SW 1271 (cell line): ENCODE measurements at places on chromosomes 2 and 18.

- DNase-seq, result no peak
These were observed 109.2 kb upstream of the SESTD1 start for GRCh38 chr2:179373816-179374215.

- DNase-seq, result no peak
These were observed 45.4 kb downstream of the ASAP2 start for GRCh38 chr2:9252002-9252357.

- peak; percentile 55 for DNase-seq
These were observed 314.4 kb downstream of the MTX2 start for GRCh38 chr2:176583607-176584006.

DNA sequence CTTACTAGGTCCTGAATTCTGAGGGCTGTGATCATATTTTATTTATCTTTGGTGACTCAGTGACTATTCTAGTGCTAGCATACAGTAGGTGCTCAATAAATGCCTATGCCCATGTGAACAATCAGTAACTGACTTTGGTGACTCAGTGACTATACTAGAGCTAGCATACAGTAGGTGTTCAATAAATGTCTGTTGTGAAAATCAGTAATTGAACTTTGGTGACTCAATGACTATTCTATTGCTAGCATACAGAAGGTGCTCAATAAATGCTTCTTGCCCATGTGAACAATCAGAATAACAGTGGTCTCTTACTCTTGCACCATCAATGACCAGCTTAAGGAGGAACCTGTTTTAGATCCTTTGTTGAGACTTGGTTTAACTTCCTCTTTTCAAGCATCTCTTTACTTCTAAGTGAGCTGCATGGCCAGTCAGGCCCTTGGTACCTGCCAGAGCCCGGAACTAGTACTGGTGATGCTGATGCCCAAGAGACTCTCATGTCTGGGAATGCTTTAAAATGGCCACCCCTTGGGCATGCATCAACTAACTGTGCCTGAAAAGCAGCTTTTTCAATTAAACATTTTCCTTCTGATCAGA lies 214.9 kb upstream of the SPRED2 start:
- DNase-seq, result no peak
